HT-29 (cell line): ENCODE measurements at places on chromosomes 4 and X.

DNA sequence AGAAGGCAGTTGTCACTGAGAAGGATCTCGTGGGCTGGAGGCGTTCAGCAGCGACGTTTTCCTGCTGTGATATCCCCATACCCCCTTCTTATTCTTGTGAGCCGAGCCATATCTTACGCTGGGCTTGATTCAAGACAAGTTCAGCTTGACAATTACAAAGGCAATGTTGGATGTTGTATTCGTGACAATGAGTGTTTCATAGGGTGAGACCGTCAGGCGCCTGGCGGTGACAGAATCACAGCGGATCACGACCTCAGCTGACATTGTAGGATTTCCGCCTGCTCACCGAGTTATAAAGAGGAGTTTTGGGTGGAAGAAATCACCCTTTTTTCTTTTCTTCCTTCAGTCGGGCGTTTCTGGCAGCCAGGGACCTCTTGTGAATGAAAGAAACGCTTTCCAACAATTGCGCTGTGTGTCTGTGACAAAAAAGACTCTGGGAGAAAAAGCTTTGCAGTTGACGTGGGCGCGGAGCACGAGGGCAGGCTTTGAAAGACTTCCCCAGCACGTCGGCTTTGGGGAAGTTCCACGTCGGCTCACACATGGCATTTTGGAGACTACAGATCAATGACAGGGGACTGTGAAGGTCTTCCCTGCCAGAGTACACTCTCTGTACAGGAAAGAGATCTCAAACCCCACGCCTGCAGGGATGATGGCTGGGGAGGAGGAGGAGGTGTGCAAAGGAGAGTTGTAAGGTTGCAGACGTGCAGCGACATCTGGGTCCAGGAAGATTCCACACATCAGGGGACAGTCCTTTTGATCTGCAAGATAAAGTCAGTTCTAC, 135.4 kb downstream of the CRLF2 start:
- no peak for DNase-seq

GRCh38 chr4:107896158-107896645, 35.1 kb upstream of the CYP2U1 start:
- DNase-seq, result peak; percentile 86

DNA sequence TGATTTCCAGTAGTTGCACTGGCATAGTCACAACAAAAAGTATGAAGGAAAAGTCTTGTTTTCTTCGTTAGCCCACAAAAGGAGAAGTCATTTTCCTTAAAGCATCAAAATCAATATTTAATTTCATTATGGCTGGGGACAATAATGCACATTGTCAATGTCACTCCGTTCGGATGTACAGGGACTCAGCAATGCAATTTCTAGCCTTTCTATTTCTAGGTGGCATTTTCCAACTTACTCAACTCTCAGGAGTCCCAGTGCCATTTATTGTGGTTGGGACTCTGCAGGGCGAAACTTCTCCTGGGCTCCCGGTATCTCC, 99.6 kb downstream of the CEP135 start:
- no peak for DNase-seq

- DNase-seq, result peak; percentile 26
These were observed 869 bp downstream of the TMEM184C start for GRCh38 chr4:147617841-147618691.

GRCh38 chr4:138560448-138560847, 318.3 kb upstream of the SLC7A11 start:
- DNase-seq, result no peak

- no peak for DNase-seq
These were observed 13.9 kb downstream of the LCORL start for GRCh38 chr4:18007625-18008024.

DNA sequence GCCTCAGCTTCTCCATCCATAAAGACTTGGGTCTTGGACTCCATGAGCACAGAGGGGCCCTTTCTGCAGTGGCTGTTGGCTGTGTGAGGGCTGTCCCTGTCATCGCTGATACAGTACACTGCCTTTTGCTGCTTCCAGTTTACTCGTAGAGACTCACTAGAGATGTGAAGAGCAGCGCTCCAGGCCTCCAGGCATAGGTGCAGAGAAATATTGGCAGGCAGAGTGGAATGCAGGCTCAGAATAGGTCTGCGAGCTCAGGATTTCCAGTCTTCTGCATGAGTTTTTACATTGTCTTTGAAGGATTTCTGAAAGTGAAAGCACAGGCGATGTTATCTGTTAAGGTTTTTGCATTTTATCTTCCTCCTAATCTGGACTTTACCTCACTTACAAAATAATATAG, 97.4 kb downstream of the AASDH start:
- no peak for DNase-seq
